ENCODE measurements at places on chromosomes 5 and 9.

DNA sequence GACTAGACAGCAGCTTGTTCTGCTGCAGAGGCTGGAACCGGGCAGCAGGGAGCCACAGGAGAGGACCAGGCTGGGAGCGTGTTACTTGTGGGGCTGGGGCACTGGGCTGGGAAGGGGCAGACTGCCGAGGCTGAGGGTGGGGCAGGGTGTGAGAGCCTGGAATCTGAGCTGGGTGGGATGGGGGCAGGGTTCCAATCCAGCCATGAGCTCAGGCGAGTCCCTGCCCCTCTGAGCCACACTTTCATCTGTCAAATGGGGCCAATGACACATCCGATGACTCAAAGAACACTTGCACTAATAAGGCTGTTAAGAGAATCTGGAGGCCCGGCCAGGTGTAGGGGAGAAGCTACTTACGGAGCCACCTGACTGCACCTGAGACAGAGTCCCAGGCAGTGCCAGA, 18.7 kb upstream of the WDR38 start:
- DNase-seq, result peak; percentile 60

GRCh38 chr9:92488681-92489550, 6.6 kb upstream of the ASPN start:
- peak; percentile 56 for DNase-seq

DNA sequence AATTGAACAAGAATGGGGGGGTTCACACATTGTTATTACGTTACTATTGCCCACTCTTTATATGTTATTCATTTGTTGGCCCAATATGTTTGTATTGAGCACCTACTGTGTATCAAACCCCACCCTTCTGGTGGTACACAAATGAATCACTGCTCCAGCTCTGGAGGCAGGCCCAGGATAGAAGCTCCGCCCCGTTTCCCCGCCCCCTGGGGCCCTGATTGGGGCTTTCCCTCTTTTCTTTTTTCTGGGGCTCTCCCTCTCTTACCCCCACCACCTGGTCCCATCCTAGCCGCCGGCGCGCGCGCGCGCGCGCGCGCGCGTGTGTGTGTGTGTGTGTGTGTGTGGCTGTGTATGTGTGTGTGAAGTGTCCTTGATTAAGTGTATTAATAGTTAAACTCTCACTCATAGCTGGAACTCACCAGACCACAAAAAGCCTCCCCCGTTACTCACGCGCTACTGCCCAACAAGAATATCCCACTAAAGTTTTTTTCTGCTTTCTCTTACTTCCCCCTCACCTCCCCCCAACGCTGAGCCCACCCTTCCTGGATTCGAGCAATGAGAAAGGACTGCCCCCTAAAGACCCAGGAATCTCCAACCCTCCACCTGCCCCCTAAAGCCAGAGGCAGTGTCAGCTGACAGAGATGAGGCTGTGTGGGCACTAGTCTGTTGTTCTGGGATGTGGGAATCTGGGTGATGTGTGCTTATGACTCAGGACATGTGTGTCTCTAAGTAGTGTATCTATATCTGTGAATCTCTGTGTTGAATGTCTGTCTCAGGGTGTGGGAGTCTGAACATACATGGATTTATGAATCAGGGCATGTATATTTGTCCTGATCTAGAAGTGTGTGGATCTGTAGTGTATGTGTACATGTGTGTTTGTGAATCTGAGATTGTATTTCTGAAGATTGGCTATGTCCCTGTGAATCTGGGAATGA, 4.0 kb downstream of the CXXC5 start:
- peak; percentile 90 for DNase-seq

- peak; percentile 14 for DNase-seq
Observed at GRCh38 chr5:128349044-128349858, 188.8 kb downstream of the FBN2 start.

- peak; percentile 78 for DNase-seq
Observed at GRCh38 chr5:149416987-149417710, 38.1 kb upstream of the IL17B start.

DNA sequence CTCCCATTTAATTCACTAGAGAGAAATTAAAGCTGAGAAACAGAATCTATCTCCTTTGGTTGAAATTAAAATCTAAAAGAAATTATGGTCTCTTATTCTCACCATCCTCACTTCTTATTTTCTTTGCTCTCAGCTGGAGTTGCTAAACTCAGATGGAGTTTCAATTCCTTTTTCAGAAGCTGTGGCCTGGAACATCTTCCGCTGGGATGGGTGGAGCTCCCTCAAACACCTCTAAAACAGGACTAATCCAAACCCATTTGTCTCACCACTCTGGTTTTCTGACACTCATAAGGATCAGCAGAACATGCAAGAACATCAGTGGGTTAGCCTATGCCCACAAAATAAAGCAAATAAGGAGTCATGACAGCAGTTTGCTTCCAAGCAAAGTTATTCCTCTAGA, 39.6 kb upstream of the CEP78 start:
- no peak for DNase-seq

DNA sequence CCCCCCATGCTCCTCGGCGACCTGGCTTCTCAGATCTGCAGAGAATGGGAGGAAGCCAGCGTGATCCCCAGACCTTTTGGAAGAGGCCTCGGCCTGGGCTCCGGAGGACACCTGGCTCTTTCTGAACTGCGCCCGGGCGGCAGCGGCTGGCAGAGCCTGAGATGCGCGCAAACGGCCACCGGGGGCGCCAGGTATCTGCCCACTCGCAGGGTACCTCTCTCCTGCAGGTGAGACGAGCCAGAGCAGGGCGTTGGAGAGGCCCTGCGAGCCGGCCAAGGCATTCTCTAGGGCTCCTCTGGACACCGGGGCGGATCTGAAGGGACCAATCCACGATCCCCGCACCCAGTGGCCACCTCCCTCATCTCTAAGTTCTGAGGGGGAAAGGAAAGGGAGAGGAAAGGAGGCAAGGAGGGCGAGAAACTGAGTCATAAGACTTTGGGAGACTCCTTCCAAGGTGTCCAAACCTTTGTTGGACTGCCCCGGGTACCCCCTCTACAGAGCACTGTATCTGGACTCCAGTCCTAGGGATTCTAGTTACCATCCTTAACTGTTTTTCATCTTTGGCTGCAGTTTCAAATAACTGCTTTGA, 55.0 kb upstream of the SLC46A2 start:
- no peak for DNase-seq

DNA sequence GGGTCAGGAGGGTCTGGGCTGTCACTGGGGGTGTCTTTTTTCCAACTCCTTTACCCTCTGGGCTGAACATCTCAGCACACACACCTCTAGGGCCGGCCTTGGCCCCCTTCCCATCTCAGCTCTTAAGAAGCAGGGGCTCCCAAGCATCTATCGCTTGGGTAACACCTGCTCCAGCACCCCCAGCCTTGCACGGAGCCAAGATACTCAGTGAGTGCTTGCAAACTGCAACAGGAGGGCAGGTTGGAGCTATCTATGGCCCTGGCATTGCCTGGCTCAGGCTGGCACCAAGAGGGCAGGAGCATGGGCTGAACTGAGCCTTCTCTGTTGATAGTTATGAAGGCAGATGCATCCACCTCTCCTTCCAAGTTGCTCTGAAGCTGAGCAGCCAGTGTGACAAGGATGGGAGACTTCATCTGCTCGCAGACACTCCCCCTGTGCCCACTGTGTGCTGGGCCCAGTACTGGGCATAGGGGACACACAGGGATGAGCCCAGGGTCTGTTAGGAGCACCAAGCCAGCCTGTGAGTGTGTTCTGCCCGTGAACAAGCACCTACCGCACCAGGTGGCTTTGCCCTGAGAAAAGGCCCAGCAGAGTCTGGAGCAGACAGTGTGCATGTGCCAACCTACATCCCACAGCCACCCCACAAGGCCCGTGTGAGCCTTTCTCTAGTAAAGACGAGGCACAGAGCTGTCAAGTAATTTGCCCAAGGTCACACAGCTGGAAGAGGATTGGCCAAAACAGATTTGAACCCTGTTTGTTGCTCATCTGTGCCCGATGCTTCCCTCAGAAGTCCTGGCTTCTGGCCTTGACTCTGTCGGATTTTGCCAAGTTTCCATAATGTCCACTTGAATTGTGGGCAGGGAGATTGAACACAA, 58.2 kb downstream of the PHF2 start:
- no peak for DNase-seq

GRCh38 chr9:35594471-35594870, 10.6 kb upstream of the TESK1 start:
- no peak for DNase-seq

DNA sequence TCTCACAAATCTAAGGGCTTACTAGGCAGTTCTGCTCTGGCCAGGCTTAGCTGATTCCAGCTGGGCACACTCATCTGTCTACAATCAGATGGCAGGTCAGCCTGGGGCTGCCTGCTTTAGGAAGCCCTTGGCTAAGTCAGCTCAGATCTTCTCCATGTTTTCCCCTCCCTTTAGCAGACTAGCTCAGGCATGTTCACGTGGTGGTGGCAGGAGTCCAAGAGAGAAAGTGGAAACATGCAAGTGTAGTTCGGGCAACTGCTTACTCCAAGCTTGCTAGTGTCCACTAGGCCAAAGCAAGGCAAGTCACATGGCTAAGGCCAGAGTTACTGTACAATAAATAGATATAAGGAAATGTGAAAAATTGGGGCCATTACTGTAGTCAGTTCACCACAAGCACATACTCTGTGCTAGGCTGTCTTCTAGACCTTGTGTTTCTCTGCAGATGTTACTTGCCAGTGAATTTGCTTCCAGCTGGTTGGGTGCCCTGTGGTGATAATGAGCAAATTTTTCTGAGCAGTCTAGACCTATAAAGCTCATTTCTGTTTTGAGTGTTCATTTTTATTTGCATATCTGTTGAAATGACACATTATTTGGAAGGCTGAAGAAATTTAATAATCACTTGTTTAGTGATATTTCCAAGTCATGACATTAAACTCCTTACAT, 38.3 kb downstream of the RECK start:
- peak; percentile 84 for DNase-seq

- peak; percentile 81 for DNase-seq
Observed at GRCh38 chr9:134663753-134664415, 22.3 kb downstream of the COL5A1 start.

- no peak for DNase-seq
Observed at GRCh38 chr9:109421026-109421970, 76.8 kb downstream of the PTPN3 start.

Data from EH (cell line).